ENCODE measurements at places on chromosomes 4 and X.
A peak's percentile ranks its signal among the peaks of the same experiment; 100 is the strongest.

- no peak for DNase-seq
These were observed 157.2 kb downstream of the CFAP299 start for GRCh38 chr4:80492761-80493160.

DNA sequence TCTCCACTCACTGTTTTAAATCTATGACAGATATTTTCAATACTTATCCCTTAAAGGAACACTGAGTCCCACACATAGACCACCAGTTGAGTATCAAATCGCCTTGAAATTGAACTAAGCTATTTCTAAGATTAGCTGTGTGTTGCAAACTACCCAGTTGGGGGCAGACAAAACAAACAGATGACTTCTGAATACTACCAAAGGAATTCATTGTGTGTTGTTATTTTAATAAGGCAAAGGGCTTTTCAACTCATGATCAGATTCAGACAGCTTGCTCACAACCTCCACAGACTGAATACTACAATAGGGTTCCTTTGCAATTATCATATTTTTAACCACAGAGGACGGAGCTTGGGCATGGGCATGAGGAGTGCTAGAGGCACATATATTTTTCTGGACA is 283.0 kb upstream of the GPC4 start:
- no peak for DNase-seq

DNA sequence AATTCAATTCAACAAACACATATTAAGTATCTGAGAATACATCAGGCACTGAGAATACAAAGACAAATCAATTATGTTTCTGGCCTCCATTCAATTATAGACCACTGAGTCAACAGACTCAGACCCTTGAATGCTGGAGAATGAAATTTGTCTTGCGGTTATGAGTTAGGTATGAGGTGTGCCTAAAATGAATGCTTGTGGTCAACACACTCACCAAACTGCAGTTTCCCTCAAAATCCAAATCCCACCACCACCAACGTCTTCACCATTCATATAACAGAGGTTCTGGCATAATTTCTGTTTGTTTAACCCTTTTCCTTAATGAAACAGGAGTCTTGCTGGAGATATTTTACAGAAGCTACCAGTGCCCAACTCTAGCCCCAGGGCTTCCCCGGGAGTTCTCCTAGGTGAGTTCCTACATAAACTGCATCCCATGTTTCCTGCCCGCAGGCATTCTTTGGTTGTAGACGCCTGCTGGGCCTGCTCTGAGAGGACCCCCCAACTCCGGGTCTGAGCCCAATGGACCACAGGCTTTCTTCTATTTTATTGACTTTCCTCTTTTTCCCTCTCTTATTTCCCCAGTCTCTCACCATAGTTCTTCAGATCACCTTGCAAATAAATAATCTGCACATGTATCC is 119.2 kb downstream of the DDX53 start:
- DNase-seq: no peak

GRCh38 chrX:51459125-51459524 is 37.3 kb downstream of the NUDT11 start:
- peak; percentile 20 for DNase-seq

DNA sequence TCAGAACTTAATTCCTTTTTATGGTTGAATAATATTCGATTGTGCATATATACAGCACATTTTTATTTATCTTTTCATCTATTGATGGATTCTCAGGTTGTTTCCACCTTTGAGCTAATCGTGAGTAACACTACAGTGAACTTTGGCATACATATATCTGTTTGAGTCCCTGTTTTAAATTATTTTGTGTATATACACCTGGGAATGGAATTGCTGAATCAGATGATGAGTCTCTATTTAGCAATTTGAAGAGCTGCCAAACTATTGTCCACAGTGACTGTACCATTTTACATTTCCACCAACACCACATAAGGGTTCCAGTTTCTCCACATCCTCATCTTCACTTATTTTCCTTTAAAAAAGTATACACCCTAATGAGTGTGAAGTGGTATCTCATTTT is 166.2 kb upstream of the FGF13 start:
- no peak for DNase-seq

DNA sequence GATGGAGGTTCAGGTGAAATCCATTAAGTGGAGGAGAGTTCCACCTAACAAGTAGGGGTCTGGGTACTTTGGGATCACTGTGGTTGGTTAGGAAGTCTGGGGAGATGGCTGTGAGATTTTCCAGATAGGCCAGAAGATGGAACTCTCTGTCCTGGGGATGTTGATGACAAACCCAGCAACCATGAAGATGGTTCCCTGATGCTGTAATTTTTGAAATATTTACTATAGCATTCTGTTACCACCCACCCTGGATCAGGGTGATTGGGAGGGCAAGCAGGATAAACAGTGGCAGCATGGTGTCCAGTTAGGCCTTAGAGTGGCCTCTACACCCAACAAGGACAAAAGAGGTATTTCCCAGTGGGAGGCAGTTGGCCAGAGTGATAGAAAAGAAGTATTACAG is 15.9 kb upstream of the NELFA start:
- no peak for DNase-seq

DNA sequence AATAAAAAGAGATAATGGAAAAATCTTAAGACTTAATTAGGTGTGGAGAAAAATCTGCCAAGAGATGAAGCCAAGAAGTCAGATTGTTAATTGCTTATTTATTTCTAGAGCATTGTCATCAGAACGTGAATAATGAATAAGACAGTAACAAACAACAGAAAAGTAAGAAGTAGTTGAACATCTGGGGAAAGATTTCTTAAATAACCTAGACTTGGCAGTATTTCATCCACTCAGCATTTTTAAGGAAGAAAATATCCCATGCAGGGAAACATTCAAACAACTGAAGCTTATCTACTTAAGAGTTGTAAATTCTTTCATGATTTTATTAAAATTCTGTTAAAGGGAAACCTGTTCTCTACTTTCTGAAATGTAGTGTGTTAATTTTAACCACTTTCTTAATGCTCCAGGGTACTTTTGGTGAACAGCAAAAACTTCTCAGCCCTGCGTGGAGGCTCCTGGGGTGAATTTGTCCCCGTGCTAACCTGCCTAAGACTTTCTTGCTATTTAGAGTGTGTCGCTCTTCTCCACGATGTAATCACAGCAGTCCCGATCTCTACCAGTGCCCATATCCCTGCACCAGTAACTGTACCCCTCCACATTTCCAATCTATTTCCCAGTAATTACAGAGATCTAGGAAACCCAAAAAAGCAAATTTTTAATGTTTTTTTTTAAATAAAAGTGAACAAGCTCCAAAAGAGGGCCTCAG is 124.6 kb downstream of the CORIN start:
- no peak for DNase-seq

GRCh38 chr4:4605849-4606248 is 64.0 kb upstream of the STX18 start:
- no peak for DNase-seq

Measured in hematopoietic multipotent progenitor cell treated with erythropoietin and hydrocortisone succinate and interleukin-3 and kit ligand, for 15 days (in vitro differentiated cells).